Activated CD8-positive, alpha-beta memory T cell treated with anti-CD3 and anti-CD28 coated beads, Interleukin-2, amount 10 ng/mL, durations not matched to agents 7 days and 5 days (primary cell): ENCODE measurements at places on chromosomes 5 and 9.

DNA sequence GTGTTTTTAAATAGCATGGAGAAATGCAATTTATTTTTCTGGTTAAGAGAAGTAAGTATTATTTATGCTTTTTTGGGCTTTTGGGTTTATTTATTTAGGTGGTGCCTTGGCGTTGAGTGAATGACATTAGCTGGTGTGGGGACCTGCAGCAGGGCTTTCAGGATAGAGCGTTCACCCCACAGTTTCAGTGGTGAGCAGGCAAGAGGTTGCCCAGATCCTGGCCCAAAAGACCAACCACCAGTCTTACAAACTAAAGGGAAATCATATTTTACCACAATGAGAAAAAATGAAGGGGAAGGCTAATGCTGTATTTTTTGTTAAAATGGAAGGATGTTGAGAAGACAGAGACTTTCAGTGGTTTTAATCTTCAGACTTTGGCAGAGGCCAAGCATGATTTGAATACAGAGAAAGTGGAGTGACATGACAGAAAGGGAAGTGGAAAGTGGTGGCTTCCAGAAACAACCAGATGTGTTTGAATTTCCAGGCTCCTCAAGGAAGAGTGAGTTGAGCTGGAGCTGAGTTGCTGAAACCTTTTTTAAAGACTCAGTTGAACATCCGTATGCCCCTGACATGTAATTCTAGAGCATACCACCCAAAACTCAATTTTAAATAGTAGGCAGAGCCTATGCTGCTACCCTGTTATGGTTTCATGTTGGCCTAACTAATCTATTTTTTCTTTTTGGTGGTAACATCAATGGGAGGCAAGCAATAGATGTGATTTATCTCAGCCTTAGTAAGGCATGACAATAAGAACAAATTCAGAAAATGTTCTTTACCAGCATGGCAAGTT, 94.8 kb downstream of the AOPEP start:
- DNase-seq: no peak

DNA sequence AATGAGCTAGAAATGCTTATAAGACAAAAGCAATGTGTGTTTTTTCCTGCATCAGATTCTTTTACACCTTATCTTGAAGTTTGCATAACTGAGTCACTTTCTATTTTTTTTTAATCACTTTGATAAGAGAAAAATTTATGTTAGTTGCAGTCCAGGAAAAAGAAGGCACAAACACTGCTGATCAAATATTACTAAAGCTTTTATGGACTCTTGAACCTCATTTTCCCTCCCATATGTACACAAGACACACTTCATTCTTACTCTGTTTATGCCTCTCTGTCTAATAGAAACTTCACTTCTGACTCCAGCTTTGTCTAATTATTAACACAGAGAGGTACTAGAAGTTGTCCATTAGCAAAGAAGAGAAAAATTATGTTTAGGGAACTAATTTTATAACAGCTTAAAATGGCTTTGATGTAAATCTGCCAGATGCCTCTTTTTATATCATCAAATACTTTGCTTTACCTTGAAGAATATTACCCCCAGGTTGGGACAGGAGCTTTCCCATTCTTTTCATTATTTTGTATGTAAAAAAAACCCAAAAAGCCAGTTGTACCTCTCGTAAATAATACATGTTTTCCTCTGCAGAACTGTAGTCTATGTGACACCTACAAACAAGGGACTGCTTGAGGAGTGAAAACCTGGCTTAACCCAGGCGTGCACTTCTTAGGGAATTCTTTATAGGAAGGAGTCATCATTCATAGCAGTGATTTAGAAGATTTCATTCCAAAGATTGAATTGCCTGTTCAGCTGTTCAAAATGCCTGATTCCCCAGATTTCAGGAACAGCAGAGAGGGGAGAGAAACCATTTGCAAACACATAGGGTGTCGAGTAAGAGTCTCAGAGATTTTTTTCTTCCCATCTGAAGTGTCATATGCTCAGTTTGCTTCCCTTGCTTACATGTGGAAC, 72.6 kb downstream of the DAPK1 start:
- DNase-seq: no peak

DNA sequence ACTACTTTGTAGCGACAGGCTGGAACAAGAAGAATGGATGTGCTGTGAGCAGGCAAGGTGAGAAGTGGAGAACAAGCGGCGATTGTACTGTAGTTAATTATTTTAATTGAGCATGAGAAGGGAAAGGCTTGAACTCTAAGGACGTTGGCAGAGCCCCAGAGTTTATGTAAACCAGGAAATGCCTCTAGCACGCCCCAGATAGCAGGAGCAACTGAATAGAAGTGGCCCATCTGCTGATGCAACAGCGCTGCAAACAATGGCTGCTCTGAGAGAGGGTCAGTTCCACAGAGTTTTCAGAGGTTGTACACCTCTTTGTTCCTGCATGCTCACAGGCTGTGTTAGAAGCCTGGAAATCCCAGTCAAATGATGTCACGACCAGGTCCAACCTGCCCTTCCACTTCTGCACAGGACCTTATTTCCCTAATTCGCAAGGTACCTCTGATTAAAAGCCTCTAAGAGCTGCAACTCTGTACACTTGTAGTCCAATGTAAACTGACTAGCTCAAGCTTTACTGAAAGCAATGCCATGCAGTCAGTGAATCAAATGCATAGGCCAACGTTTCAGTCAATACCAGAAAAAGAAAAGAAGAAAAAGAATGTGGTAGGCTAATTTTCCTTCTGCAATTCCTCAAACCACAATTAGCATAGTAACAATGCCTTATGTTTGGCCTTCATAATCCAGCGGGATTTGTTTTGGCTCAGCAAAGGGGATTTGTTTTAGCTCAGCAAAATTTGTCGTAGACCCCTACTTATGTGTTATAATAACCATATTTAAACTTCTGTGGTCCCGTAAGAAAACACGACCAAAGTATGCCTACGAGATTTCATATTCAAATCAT, 119.6 kb upstream of the RETREG1 start:
- no peak for DNase-seq

GRCh38 chr5:180113660-180114303, 42.2 kb upstream of the RNF130 start:
- DNase-seq: no peak

DNA sequence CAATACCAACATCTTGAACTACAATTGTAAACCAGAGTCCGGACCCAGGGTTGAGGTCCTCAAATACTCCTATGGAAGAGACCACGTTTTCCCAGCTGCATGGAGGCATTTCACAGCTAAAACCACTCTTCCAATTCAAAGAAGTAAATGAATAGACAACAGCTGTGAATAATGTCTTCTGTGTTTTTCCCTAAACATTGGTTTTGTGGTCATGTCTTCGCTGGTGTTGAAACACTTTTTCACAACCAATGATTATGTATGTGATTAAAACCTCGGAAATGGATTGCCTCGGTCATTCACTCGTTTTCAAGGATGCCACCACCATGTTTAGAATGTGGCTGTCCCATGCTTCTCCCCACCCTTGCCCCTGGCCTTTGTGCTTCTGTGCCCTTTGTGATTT, 9.4 kb upstream of the TENT4A start:
- DNase-seq: no peak
